ENCODE measurements at places on chromosomes 12 and 14. TPM values are rescaled to one million over a fixed set of nuclear protein-coding genes. Genes with fewer than 3 reads are reported as not detected.

Gene KERA
- not detected for polyA plus RNA-seq

Gene RNASE3
- polyA plus RNA-seq: 8.4 TPM

Gene SNRPF
- 28.5 TPM for polyA plus RNA-seq

Gene PNMA1
- polyA plus RNA-seq: 2.4 TPM

Gene B4GALNT1
- polyA plus RNA-seq: not detected

Gene TPH2
- polyA plus RNA-seq: not detected

Gene IFI27L2
- 106 TPM for polyA plus RNA-seq

Gene RESF1
- polyA plus RNA-seq: 26.8 TPM

Gene POTEM
- polyA plus RNA-seq: not detected

Gene COCH
- 0.87 TPM for polyA plus RNA-seq

Gene NEUROD4
- not detected for polyA plus RNA-seq

Gene C3AR1
- polyA plus RNA-seq: 67.3 TPM

Gene HAL
- polyA plus RNA-seq: 28.0 TPM

Data from CD14-positive monocyte (primary cell).